Kidney (tissue), 22 donors: ENCODE measurements at places on chromosomes 13 and 19. TPM values are rescaled to one million over a fixed set of nuclear protein-coding genes. Genes with fewer than 3 reads are reported as not detected.

ZNF850 gene
- polyA plus RNA-seq, result 0.09 TPM

TUBA3C gene
- polyA plus RNA-seq, result not detected

S1PR5 gene
- polyA plus RNA-seq, result 0.84 TPM

DNA sequence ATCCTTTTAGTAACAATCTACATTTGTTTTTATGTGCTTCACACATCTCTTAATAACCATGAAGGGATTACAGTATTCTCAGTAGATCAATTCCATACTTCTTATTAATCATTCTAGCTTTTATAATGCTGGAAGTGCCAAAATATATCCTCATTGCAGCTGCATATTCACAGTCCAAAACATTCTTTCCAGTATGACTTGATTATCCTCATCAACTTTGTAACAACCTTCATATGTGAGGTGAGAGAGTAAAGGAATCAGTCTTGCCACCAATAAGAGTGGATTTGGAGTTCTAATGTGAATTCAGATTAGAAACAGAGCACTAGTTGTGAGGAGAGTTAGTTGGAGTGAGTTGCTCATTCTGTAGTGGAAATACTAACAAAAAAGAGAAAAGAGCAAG, 208.0 kb upstream of the SPRY2 start:
- no peak for DNase-seq

DNA sequence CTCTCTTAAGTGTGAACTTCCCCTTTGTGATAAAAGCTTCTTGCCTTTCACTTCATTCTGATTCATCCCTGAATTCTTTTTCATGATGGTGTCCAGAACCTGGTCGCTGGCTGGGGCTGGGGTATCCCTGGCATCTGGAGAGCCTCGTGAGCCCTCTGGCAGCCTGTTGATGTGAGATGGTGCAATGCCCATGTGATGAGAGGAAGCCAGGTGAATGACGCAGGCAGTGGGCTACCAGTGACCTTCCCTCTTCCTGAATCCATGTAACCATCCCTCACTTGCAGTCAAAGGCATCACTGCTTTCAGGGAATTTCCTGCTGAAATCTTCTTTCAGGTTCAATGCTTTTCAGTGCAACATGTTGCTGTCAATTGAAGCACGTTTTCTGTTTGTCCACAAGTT, 158.6 kb upstream of the SLC10A2 start:
- DNase-seq, result no peak

DNA sequence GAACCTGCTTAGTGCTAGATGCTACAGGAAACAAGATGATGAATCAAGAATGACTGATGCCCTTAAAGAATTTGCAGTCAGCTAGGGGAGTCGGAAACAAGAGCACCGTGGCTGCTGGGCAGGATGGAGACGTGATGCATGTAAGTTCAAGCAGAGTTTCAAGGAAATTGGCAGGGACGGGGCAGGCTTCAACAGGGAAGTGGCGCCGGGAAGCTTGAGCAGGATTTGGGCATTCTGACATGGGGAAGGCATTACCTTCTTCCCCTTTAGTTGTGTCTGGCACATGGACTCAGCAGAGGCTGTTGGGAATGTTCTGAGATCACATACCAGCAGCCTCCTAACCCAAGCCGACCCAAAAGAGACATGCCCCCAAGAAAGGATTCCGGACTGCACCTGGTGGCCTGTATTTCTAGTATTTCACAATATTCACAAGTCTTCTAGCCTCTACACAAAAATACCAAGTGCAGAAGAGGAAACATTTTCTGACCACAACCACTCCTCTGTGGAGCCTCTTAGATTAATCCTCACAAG, 138.2 kb downstream of the CRYL1 start:
- no peak for DNase-seq
